ENCODE measurements at places on chromosomes 12 and 14.

- DNase-seq, result no peak
These were observed 30.2 kb upstream of the FGD4 start for GRCh38 chr12:32369202-32369601.

GRCh38 chr14:77580477-77580876 is 36.0 kb downstream of the SPTLC2 start:
- DNase-seq, result no peak

DNA sequence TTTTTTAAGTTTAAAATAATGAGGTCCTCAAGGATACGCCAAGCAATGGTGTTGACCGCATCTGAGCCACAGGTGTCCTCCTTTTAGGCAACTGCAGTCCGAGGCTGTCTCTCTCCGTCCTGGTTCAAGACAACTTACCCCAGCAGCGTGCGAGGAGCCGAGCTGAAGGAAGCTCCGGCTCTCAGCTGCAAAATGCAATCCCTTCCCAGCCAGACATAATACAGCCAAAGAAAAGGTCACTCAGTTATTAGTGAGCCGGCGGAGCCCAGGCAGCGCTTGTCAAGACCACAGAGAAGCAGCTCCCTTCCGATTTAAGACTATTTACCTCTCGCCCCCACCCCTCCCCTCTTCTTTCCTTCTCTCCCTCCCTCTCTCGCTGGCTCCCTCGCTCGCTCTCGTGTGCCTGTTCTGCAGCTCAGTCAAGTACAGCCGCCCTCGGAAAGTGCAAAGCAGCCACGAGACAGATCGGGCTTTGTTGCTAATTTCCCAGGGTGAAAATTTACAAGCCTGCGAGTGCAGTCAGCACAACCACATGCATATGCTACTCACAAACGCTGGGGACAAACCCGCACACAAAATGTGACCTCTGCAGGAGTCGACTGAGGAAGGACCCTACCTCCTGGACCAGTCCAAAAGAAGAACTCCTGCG is 363 bp upstream of the LMO3 start:
- no peak for DNase-seq

- no peak for DNase-seq
These were observed 31.7 kb downstream of the ATP2A2 start for GRCh38 chr12:110312581-110313360.

- DNase-seq, result no peak
These were observed 13.2 kb downstream of the SLC2A14 start for GRCh38 chr12:7859552-7859951.

- DNase-seq, result no peak
These were observed 106.1 kb upstream of the ANO4 start for GRCh38 chr12:100688451-100688864.

DNA sequence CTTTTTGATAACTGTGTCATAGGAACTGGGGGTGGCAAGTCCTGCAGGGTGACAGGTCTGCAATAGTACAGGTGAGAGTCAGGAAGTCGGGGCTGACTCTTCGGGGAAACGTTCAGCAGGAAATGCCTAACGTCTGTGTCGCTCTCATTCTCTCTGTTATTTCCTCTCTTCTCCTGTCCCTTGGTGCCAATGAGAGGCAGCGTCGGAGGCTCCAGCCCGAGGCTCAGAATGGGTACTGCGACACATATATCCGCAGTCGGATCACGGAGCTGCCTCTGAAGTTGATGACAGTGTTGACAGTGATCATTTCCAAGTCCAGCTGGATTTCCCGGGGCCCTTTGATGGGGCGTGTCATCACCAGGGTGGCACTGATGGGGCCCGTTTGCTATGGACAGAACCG is 2.7 kb upstream of the TC2N start:
- DNase-seq, result no peak

DNA sequence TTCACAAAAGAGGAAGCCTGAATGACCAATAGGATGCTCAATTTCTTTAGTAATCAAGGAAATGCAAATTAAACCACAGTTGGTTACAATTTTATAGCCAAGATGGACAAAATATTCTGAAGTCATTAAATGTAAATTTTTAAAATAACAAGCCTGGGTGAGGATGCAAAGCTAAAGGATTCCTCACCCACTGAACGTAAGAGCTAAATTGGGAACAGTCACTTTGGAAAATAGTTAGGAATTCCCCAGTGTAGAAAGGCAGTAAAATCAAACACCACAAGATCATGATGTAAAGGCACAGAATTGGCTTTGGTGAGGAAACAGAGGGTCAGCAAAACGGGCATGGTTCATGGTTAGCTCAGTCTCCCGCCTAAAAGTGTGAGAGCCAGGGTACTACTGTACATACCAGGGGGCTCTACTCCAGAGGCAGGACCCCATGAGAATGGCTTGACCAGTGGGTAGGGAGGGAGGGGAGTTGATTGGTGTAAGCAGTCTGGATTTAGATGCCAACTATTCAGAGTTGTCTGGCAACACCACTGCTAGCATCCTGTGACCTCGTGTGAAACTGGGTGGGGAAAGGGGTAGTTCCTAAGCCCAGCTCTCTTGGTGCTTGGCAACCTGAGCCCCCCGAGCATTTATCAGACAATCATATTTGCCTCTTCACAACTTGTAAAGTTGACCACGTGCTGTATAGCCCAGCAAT is 213.4 kb upstream of the EGLN3 start:
- DNase-seq, result no peak

GRCh38 chr14:40221428-40221827 is 789.2 kb upstream of the FBXO33 start:
- no peak for DNase-seq

DNA sequence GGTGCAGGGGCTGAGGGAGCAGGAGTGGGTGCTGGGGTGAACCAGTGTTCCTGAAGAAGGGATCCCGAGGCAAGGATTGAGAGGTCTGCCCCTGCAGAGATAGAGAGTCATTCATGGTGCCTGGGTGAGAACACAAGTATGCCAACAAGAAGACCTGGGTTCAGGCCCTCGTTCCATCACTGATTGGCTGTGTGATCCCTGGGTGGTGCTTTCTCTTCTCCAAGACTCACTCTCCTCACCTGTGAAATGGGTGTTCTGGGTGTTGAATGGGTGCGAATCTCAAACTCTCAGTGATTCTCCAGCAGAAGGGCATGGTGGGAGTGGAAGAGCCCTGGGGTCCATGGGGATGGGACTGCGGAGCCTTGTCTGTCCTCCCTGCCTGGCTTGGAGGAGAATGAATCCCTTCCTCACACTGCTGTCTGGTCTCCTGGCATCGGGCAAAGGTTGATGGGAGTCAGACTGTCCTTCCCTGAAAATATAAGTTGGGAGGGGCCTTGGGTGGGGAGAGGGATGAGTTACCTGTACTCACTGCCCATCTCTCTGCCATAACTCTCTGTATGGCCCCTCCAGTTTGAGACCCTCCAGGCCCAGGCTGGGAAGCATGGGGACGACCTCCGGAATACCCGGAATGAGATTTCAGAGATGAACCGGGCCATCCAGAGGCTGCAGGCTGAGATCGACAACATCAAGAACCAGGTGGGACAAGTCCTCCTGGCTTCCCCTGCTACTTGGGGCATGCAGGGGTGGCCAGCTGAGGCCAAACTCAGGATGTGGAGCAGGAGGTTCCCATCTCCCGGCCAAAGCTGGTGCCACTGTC is 9.6 kb downstream of the KRT7 start:
- DNase-seq, result no peak

DNA sequence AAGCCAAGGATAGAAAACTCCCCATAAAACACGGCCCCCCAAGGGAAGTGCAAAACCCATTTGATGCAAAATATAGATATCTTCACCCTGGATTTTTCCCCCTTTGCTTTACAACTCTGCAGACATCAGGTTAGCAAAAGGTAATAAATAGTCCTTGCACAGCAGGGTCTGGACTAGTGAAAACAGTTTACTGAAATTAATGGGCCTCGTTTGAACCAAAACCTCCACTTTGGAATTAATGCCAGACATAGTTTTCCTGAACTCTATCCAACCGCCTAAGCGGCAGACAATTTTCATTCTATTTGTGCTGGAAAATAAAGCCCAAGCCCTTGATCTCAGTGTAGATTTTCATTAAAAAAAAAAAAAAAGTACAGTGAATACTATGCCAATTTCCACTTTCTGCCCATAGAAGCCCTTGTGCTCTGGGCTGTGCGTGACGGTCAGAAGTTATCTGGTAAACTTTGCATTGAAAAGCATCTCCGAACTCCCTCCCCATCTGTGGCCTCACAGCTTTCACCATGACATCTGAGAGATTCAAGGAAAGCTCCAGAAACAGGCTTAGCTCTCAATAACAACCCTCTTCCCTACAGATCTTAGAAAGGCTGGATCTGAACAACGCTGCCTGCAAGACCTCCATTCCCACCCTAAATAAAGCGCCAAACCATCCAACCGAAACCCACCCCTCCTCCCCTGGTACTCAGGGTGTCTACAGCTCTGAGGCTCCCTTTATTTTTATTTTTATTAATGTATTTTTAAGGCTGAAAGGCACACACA is 11.0 kb upstream of the IRF2BPL start:
- no peak for DNase-seq

- no peak for DNase-seq
These were observed 538 bp upstream of the GABARAPL1 start for GRCh38 chr12:10211940-10212738.
